ENCODE measurements at places on chromosomes 7 and 10. TPM values are rescaled to one million over a fixed set of nuclear protein-coding genes. Genes with fewer than 3 reads are reported as not detected.
A peak's percentile ranks its signal among the peaks of the same experiment; 100 is the strongest.

DNA sequence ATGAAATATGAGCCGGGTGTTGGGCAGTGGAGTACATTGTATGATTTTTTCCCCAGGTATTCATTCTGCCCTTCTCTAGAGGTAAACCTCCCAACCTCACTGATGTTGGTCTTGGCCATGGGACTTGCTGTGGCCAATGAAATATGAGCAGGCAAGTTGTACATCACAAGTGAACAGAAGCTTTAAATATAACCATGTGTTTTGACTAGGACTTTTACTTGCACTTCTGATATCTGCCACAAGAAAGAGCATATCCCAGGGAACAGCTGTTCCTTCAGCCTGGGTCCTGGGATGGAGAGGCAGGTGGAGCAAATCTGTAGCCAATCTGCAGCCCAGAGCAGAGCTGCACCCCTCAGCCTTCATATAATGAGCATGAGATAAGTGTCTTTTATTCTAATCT lies 109.8 kb upstream of the PALS2 start:
- H3K4me3 ChIP-seq = no peak overlapping the region
- H3K36me3 ChIP-seq = no peaks in the 10 kb centered on the region
- H3K27ac ChIP-seq = no peak overlapping the region
- H3K27me3 ChIP-seq = no peaks in the 10 kb centered on the region

- H3K36me3 ChIP-seq = no peaks in the 10 kb centered on the region
- no peaks in the 10 kb centered on the region for H3K27me3 ChIP-seq
- no peak for DNase-seq
- peak overlapping the region; percentile 42 for H3K27ac ChIP-seq
Observed at GRCh38 chr10:34780818-34781380, 34.2 kb downstream of the PARD3 start.

DNA sequence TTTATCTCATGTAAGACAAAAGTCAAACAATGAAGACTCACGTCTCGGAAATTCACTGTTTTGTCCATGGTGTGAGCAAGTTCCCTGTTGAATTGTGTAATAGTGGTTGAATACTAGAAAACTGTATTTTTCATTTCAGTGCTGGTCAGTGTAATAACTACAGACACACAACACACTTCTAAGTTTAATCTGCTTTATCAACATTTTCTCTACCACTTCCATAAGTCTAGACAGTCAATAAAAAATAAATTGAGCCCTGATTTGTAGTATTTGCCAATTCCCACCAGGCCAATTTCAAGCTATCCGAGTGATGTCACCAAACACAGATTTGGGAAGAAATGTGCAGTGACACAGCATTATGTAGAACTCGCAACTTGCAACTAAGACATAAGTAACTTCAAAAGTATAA lies 81.9 kb downstream of the GPR141 start:
- no peak overlapping the region for H3K4me3 ChIP-seq
- no peaks in the 10 kb centered on the region for H3K4me1 ChIP-seq
- no peaks in the 10 kb centered on the region for H3K36me3 ChIP-seq
- no peak overlapping the region for H3K27ac ChIP-seq
- no peak for DNase-seq
- H3K27me3 ChIP-seq = no peaks in the 10 kb centered on the region

DNA sequence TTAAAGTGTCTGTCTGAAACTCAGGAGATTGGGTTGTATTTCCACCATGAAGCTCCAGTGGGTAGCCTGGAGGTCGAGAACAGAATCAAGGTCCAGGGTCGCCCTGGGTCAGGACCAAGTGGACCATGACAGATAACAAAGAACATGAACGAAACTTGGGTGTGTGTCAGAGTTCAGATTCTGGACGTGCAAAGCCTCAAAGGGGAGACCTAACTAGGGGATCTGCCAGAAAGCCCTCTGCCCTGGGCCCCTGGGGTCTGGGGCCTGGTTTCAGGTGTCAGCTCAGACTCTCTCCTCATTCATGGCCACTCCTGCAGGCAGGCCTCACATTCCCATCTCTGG lies 1.6 kb downstream of the RASSF4 start:
- peaks cover 62% of the 10 kb centered on the region for H3K4me1 ChIP-seq
- H3K27me3 ChIP-seq = no peaks in the 10 kb centered on the region
- DNase-seq = no peak
- peak overlapping the region; percentile 75 for H3K4me3 ChIP-seq
- no peak overlapping the region for H3K27ac ChIP-seq

GRCh38 chr10:14751014-14751896 lies 23.4 kb downstream of the FAM107B start:
- no peak overlapping the region for H3K4me3 ChIP-seq
- H3K27ac ChIP-seq = peak overlapping the region; percentile 61
- H3K27me3 ChIP-seq = no peaks in the 10 kb centered on the region
- no peak for DNase-seq
- H3K36me3 ChIP-seq = no peaks in the 10 kb centered on the region

DNA sequence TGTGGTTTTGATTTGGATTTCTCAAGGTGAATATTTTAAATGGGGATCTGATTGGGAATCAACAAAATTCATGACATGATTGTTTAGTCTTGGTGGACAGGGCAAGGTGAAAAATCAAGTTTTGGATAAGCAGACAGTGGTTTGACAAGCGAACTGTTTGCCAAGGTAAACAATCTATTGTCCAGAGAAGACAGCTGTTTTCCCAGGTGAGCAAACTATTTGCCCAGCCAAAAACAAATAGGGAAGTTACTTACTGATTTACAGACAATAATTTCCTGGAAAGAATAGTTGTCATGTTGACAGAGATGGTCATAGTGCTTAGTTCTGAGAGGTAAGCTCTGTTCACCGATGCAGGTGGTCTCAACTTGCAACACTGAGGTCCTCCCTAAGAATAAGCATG lies 94.0 kb upstream of the STEAP1B start:
- no peak overlapping the region for H3K27ac ChIP-seq
- no peak for DNase-seq
- no peaks in the 10 kb centered on the region for H3K27me3 ChIP-seq
- no peak overlapping the region for H3K4me3 ChIP-seq

- H3K27me3 ChIP-seq = no peaks in the 10 kb centered on the region
- H3K36me3 ChIP-seq = no peaks in the 10 kb centered on the region
- no peak overlapping the region for H3K27ac ChIP-seq
- H3K4me1 ChIP-seq = no peaks in the 10 kb centered on the region
- no peak for DNase-seq
Observed at GRCh38 chr7:49638166-49638565, 135.3 kb upstream of the VWC2 start.

DNA sequence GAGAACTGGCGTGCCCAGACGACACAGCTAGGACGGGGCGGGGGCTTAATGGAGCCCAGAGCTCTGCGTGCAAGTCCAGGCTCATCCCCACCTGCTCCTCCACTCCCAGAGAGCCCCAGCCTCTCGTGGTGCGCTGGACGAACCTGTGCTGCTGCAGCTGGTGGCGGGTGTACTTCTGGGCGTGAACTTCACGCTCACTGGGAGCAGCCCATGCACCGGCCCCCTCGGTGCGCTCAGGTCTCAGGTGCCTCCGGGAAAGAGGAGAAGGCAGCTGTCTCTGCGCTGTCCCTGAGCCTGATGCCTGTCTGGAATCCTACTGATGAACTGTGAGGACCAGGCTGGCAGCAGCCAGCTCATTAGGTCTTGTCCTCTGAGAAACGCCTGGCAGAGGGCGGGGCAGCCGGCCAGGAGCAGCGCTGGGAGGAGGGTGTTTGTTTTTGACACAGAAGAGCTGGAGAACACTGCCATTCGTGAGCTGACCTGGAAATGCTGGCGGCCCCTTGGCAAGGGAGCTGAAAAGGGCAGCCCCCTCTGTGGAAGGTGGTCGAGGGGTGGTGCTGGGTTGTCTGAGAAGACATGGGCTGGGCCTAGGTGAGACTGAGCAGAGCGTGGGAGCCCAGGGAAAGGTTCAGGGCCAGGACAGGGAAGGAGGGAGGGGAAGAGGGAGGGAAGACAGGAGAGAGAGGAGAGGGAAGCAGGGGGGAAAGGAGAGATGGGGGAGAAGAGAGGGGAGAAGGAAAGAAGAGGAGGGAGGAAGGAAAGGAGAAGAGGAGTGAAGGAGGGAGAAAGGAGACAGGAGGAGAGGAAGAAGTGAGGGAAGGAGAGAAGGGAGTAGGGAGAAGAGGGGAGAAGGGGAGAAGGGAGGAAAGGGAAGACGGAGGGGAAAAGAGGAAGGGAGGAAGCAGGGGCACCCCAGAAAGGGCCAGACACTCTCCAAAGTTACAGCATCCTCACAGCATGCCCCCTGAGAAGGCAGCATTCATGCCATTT lies 53.5 kb upstream of the TNS3 start:
- H3K27me3 ChIP-seq = no peaks in the 10 kb centered on the region
- no peak for DNase-seq
- H3K4me1 ChIP-seq = peaks cover 37% of the 10 kb centered on the region
- H3K27ac ChIP-seq = peak overlapping the region; percentile 67
- no peaks in the 10 kb centered on the region for H3K36me3 ChIP-seq
- no peak overlapping the region for H3K4me3 ChIP-seq

- no peak overlapping the region for H3K4me3 ChIP-seq
- no peaks in the 10 kb centered on the region for H3K36me3 ChIP-seq
- peak overlapping the region; percentile 88 for H3K27ac ChIP-seq
Observed at GRCh38 chr10:119413093-119413453, 129.4 kb downstream of the RGS10 start.

EFCAB10 gene
- not detected for total RNA-seq

CC2D2B gene
- 2.5 TPM for total RNA-seq

ACTL6B gene
- total RNA-seq = 0.49 TPM
